ENCODE measurements at places on chromosomes 12 and 14.

DNA sequence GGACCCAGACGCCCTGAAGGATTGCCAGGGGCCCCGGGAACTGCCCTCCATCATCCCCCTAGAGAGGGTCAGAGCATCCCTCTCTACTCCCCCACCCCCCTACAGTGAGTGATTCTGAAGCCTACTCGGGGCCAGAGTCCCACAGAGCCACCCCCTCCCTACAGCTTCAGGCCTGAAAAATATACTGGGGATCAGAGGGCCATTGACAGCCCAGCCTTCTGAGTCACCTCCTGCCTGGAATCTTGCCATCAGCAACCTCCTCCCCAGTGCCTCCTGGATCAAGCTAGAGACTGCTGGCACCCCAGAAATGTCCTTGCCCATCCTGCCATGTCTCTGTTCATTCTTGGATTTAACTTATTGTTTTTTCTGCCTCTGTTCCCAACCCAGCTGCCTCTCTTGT lies 21.7 kb upstream of the MIA2 start:
- DNase-seq: no peak

DNA sequence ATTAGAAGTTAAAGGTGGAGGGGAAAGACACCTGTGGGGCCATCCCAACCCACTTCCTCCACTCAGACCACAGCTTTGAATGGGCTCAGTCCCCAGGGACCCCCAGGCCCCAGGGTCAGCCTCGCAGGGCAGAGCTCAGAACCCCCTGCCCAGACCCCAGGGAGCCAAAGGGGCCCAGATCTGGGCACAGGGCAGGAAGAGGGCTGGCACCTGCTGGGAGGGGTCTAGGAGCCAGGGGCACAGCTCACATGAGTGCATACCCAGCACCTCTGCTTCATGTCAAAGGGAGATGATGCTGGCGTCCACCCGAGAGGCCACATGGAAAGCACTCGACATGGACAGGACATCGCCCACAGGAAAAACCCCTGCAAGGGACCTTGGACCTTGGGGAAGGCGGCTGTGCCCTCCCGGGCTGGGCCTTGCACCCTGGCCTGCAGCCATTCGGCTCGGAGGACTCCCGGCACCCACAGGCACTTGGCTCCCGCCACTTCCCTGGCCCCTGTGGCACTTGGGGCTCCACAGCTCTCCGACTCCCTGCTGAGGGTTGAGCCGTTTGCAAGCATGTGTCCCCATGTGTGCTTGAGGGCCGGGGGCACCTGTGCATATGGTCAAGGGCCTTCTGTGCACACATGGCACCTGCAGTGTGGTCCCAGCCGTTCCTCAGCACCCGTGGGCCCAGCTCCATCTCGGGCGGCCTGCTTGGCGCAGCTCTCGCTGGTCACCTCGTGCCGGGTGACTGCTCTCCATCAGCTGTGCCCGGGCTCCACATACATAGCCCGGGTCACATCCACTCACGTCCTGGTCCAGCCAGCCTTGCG lies 7.8 kb upstream of the AMN start:
- DNase-seq: no peak

DNA sequence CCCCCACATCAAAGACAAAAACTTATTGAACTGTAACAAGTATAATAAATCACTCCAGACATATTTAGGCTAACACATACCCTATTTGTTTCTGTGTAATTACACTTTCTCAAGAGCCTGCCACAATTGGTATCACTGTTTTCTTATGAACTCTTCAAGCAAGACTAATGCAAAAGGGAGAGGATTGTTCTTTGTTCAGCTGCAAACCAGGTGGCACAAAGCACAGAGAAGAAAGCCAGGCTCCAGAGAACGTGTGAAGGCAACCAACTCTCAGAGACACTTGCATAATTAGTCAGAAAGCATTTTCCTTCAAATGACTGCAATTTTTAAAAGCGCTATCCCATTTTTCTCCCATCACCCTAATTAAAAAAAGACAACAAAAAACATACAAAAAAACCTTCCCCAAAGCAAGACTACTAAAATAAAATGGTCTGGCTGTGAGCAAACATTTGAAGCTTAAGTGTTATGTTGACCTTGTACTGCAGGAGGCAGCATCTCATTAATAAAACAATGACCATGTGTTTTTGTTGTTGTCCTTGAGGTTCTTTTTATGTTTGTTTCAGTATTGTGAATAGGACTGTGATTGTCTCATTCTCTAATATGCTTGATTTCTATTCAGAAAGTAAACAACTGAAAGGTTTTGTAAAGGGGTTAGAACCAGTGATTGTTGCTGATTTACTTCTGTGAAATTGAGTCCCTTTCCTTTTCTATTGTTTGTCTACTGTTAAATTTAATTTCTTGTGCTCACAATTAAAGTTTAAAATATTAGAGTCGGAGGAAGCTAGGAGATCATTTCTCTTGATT lies 452.7 kb upstream of the PDE3A start:
- peak; percentile 58 for DNase-seq

GRCh38 chr12:74144396-74144795 lies 393.2 kb upstream of the ATXN7L3B start:
- DNase-seq: no peak

GRCh38 chr14:37246427-37246829 lies 48.7 kb downstream of the MIPOL1 start:
- peak; percentile 37 for DNase-seq

DNA sequence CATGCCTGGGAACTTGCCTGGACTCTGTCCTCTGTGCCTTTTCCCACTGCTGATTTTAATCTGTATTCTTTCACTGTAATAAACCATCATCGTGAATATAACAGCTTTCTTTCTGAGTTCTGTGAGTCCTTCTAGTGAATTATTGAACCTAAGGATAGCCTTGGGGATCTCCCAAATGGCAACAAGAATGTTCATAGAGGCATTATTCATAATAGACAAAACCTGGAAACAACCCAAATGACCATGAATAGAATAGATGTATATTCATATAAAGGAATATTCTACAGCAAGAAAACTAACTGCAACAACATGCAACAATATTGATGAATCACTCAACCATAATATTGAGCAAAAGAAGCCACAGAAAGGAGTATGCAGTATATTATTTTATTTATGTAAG lies 44.7 kb upstream of the CEP83 start:
- DNase-seq: no peak

DNA sequence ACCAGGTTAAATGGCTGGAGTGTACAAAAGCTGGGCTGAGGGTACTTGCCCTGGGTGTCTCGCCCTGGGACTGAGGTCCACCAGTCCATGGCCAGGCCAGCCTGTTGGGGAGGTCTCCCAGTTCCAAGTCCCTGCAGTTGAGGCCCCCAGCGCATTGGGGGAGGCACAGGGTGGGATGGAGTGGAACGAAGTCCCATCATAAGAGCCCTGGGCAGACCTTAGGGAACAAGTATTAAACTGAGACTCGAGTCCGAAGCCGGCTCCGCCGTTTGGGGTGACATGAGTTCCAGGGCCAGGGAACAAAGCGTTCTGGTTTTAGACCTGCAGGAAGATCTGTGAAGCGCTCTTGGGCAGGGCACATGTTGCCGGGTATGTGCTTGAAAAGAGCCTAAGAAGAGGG lies 84.7 kb downstream of the ALG10 start:
- no peak for DNase-seq

DNA sequence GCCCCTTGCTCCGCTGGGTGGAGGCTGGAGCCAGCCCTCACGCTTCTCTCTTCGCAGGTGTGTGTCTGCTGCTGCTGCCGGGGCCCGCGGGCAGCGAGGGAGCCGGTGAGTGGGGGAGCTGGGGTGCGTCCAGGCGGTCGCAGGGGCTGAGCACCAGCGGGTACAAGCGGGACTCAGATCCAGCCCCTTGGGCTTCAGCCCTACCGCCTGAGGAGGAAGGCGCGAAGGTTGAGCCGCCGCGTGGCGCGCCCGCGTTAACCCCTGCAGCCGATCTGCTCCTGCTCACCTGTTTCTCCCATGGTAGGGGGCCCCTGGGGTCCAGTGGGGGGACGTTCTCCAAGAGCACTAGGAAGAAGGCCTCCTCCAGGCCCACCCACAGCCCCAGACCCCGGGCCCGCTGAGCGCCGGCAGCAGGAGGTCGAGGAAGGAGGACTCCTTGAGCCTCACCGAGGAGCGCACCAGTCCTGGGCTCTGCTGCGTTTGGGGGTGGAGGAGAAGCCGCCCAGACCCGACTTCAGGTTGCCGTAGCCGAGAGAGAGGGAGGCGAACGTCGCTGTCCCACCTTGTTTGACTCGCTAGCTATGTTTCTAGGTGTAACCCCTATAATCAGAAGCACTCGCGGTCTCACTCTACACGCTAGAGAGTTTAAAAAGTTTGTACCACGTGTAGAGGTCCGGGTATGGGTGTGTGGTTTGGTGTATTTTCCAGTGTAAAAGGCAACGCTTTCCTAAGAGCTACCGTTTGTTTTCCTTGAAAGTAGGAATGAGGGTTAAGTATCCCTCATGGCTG lies 834 bp downstream of the COCH start:
- no peak for DNase-seq

- DNase-seq: peak; percentile 26
Measured at GRCh38 chr12:45216983-45217485, 1.1 kb downstream of the ANO6 start.

DNA sequence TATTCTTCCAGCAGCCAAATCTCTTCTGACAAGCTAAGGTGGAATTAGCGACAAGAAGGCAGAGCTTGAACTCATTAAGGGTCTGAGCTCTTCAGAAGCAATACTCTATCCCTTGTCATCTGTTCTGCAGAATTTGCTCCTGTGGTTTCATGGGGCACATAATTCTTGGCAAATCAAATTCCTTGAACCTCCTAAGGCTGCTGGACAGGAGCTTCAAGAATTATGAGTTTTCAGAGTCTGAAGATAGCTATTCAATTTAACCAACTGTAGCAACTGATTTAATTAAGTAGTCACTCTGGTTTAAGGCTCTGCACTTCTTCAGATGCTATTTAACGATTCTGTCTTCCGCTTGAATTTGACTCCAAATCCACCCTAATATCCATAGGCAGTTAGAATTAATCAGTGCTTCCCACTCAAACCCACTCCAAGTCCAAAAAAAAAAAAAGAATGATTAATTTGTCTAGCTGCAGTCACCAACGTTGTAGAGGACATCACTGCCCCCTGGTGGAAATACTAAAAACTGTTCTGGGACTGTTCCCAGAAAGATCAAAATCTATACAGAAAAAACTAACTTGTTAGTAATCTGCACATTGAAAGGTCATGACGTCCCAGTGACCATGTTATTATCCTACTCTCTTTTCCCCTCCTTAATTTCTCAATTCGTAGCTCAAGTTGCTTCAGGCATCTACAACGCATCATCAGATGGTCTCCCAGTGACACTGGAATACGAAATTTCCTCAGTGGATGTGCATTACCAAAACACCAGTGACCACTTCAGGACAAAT lies 169.9 kb downstream of the KIF21A start:
- peak; percentile 37 for DNase-seq

DNA sequence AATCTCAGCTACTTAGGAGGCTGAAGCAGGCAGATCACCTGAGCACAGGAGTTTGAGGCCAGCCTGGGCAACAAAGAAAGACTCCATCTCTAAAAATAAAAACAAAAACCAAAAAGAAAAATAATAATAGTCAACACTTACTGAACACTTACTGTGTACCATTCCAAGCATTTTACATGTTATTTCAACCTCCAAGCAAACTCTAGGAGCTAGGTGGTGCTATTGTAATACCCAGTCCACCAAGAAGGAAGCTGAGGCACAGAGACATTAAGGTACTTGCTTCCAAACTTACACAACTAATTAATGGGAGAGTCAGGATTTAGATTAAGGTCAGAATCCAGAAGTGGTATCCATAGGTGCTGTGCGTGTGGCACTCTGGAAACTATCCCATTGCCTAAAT lies 13.7 kb upstream of the OR6J1 start:
- peak; percentile 42 for DNase-seq

GRCh38 chr14:90924621-90925340 lies 108.6 kb upstream of the TTC7B start:
- DNase-seq: no peak

- DNase-seq: no peak
Measured at GRCh38 chr12:44248436-44248835, 412.6 kb downstream of the TMEM117 start.
